HuH-7 (cell line): ENCODE measurements at places on chromosomes 5 and 9.

GRCh38 chr9:137756045-137756744 lies 121.4 kb upstream of the CACNA1B start:
- no peak for DNase-seq

DNA sequence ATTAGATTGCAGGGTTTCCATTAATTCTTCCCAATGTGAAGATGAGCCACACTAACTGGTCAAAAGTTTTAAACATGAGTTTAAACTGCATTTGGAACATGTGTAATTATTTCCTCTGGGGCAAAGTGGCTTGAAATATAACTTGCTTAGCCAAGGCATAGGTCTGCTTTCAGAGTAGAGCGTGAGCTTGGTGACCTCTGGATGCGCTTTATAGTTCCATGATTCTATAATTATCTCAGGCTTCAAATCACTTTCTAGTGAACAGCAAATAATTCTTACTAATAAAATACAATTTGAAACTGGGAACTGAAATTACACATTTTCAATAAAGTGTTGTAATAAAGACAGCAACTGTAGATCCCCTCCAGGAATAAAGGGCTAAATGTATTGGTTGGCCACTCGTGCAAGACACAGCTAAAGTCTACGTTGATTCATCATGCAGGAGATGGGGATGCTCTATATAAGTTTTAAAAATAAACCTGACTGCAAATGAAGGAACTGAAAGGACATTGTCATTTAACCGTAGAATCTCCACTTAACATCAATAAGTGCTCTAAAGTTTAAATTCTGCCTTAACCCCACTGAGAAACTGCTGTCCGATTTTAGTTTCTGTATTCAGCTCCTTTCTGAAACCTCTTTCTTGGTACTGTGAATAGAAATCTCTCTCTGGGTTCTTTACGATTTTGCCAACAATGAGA lies 460.0 kb downstream of the PSAT1 start:
- no peak for DNase-seq

DNA sequence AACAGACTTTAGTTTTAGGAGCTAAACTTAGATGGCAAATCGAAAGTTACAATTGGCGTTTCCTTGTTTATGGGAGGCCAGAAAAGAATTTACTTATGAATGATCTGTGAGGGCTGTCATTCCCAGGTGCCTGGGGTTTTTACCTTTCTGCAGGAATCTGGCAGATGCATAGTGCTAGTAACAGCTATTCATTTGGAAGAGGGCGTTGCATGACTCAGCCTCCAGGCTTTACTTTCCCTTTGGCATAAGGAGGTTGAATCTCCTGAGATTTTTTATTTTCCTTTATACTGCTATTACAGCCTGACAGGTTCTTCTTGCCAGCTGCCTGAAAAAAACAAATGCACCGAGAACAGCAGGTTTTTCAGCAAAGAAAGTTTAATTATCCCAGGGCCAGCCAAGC lies 30.0 kb downstream of the CARD6 start:
- no peak for DNase-seq

DNA sequence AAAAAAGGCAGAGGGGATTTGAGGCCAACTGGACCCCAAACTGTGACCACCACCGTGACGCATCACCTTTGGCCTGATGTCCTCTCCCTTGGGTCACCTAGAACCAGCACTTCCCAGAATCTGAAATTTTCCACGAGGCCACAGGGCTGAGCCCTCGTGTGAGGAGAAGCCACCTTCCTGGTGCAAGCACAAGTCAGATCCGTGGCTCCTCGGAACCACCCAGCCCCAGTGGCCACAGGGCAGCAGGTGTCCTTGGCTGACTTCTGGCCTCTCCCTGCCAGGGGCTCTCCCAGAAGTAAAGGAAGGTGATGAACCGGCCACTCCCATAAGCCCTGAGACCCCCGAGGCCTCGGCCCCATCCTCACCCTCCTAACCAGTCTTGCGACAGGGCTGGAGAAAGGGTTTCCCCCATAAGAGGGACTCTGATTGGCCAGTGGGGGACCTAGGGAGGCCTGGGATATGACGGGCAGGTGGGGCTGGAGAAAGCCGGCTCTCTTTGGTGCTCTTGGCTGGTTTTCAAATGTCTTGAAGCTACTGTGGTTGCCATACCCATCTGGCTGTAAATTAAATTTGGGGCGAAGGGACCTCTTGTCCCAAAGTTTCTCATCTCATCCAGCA lies 20.9 kb upstream of the HMCN2 start:
- DNase-seq = no peak

GRCh38 chr5:160039810-160040470 lies 31.0 kb downstream of the TTC1 start:
- no peak for DNase-seq

DNA sequence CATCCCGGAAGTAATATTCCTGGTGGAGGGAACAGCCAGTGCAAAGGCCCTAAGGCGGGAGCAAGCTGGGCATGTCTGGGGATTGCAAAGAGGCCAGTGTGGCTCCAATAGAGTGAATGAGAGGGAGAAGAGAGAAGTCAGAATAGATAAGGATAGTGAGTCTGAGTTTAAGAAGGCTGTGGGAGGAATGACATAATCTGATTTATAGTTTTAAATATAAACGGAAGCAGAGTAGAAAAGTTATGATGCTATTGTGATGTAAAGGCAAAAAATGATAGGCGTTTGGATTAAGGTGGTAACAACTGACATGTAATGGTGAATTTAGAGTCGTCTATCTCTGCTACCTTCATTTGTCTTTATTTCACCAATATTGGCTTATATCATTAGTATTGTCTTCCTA lies 351.0 kb downstream of the ARRDC3 start:
- no peak for DNase-seq

DNA sequence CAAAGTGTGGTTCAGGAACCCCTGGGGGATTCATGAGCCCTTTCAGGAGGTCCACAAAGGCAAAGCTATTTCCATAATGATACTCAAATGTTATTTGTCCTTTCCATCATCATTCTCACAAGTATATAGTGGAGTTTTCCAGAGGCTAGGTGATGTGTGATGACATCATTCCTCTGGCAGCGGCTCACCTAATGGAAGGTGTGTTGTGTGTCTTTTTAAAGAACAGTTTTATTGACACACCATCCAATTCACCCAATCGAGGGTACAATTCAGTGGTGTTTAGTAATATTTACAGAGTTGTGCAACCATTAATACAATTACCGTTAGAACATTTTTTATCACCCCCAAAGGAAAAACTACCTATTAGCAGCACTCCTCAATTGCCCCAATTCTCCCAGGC lies 9.7 kb downstream of the NANS start:
- no peak for DNase-seq

DNA sequence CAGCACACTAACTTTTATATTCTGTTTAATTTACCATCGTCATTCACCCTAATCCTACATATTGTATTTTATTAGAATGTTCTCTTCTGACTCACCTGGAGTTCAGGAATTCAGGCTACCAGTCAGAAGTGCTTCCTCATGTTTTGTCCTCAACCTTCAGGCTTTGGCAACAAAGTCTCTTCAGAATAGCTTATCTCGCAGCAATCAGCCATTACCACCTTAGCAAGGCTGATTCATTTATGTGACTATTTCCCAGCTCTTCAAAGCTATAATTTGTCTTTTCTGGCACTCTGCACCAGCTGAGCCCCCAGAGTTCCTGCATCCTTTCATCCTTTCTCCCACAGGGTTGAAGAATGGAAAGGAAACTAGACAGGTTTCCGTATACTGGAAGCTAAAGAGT lies 365.5 kb upstream of the CDH18 start:
- DNase-seq = no peak

DNA sequence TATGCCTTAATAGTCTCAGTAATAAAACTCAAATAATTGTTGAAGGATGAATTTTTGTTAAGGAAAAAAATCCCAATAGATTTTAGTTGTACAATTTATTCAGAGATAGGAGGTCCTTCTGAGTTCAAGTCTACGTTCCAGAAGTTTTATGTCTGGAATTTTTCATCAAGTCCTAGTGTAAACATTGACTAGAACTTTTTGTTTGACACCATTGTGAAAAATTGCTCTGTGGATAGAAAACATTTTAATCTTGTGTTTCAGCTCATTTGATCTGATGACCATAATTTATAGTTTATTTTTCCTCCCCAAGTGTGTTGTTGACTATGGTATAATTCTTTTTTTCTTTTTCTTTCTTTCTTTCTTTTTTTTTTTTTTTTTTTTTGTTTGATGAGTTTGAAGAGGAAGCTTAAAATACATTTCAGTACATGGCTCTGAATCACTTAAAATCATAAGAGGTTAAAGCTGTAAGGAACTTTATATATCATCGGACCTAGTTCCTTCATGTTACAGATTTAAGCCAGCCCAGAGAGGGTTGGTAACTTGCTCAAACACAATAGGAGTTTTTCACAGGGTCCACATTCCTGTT lies 20.7 kb downstream of the ITGA1 start:
- DNase-seq = no peak

- no peak for DNase-seq
These were observed 10.1 kb upstream of the MARVELD2 start for GRCh38 chr5:69404659-69405330.

GRCh38 chr9:21679432-21679831 lies 123.0 kb upstream of the MTAP start:
- no peak for DNase-seq

DNA sequence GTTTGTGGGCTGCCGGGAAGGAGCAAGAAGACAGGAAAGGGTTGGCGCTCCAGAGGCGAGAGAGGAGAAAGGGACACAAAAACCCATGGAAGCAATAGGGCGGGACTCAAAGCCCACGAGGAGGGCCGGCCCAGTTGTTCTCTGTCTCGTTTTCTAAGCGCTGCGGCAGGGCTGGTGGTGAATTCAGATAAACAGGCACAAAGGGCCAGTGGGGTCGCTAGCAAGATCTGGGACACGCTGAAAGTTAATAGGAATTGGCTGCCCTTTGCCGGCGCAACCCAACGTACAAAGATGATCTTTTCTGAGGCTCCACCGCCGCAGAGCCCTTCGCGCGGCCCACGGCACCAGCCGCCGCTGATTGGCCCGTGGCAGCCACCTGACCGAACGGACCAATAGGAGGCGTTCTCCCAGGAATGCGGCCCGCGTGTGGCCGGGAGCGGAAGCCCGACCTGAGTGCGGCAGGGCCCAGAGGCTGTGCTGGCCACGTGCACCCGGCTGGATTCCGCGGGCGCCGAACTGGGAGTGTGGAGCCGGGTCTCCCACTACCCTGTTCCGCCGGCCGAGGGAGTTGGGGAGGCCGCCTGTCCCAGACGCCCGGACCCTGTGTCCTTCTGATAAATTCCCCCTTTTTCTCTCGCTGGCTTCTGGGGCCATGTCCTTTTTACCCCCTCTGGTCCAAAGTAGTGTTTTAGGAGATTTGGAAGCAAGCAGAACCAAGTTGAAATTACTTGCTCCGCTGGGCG lies 16.8 kb upstream of the NSD1 start:
- no peak for DNase-seq

DNA sequence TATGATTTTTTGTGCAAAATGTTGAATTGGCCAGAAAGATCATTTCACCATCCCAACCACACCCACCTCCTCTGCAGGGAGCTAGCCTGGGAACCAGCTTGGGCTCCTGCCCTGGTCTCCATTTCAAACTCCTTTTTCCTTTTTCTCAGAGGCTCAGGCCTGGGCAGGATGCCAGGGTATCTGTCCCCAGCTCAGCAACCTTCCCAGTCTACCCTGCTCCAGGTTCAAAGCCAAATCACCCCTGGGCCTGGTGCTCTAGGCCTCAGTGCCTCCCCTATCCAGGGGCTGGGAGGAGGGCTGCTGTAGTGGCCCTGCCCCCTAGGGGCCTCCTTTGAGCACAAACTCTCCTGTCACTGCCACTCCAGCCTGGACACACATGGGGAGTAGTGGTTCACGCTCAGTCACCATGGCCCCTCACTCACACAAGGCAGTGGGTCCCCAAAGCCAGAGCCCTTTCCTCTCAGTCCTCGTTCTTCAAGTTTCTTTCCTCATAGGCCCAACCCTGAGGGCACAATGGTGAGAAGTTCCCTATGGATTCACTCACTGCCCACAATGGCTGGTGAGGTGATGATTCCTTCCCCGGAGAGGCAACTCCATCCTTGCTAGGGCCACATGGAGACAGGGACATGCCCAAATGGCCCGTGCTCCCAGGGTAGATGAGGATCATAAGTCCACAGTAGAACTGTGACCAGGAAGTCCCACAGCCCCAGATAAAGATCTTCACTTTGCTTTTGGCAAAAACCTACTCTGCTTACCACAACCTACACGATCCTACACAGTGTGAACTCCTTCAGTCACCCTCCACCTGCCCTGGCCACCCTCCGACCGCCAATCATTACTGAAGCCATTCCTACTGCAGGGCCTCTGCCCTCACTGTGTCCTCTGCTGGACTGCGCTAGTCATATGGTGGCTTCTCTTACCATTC lies 1.6 kb upstream of the ST6GALNAC4 start:
- DNase-seq = peak; percentile 78

GRCh38 chr9:110835859-110836271 lies 167.3 kb downstream of the MUSK start:
- DNase-seq = no peak

DNA sequence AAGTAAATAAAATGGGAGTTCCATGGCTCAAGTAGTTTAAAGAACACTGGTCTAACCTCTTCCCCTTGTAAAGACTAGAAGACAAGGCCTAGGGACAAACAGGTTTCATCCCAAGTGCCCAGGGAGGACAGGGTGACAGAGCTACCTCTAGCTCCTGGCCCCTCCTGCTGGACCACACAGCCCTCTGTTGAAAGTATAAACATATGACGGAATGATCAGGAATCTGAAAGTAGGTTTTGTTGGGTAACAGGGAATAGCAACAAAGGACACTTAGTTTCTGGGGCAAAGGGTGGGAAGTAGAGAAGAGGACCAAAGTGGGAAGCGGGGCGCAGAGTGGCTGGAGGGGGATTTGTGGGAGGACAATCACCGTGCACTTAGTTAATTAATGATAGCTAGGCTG lies 67.0 kb upstream of the DAB2IP start:
- no peak for DNase-seq

DNA sequence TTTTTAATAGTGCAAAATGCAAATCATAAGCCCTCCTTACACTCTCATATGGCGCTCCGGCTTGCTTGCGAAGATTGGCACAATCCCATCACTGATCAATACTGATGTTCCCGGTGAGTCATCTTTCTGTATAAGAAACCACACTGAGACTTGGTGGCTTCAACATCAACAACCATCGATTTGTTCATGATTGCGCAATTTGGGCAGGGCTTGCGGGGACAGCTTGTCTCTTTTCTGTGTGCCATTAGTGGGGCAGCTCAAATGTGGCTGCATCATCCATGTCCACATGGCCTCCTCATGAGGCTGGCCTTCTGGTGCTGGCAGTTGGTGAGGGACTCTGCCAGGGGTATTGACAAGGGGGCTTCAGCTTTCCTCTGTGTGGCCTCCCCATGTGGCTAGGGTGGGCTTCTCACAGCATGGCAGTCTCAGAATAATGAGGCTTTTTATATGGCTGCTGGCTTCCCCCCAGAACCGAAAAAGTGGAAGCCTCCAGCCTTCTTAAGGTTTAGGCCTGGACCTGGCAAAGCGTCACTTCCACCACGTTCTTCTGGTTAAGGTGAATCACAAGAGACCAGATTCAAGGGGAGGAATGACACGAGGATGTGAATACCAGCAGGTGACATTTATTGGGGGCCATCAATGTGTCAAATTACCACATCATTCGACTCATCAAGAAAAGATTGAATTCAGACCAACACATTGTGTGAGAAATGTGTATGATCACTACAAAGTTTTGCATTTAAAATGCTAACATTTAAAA lies 79.5 kb upstream of the NFIL3 start:
- no peak for DNase-seq

GRCh38 chr5:179411161-179411841 lies 66.0 kb upstream of the ADAMTS2 start:
- no peak for DNase-seq

- no peak for DNase-seq
These were observed 22.1 kb downstream of the TRMO start for GRCh38 chr9:97900103-97900737.

GRCh38 chr9:567128-567746 lies 274.3 kb upstream of the DMRT1 start:
- DNase-seq = no peak
